ENCODE measurements at places on chromosomes 12 and 14.
A peak's percentile ranks its signal among the peaks of the same experiment; 100 is the strongest.

GRCh38 chr12:68121143-68121542 lies 38.4 kb downstream of the IFNG start:
- H3K4me3 ChIP-seq: no peak overlapping the region
- H3K36me3 ChIP-seq: no peaks in the 10 kb centered on the region
- H3K27me3 ChIP-seq: no peaks in the 10 kb centered on the region
- H3K27ac ChIP-seq: no peak overlapping the region
- DNase-seq: no peak

DNA sequence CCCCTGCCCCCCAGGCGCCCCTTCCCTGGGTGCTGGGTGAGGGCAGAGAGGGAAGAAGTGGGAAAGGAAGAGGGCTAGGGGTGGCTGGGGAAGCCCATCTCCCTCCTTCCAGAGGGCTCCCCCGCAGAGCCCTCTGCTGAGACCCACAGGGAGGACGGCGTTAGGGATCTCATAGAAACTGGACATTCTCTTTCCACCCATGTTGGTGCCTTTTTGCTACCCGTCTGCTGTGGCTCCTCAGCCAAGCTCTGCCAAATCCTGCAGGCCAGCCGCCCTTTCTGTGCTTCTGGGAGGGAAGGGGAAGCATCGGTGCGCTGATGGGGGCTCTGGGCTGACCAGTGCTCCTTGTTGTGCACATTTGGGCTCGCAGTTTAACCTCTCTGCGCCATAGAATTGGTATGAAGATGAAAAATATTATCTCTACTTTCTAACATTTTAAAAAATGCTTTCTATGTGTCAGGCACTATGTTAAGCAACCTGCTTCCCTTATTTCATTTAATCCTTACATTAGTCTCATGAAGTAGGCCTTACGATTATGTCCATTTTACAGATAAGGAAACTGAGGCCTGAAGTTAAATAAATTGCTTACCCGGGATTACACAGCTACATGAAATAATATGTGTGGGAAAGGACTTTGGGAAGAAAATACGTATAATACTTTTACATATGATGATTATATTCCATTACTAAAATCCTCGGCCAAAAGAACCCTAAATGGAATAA lies 981 bp downstream of the SLC48A1 start:
- H3K27ac ChIP-seq: peak overlapping the region; percentile 88
- DNase-seq: no peak
- no peaks in the 10 kb centered on the region for H3K27me3 ChIP-seq
- H3K4me3 ChIP-seq: peak overlapping the region; percentile 90
- no peaks in the 10 kb centered on the region for H3K36me3 ChIP-seq

- no peaks in the 10 kb centered on the region for H3K36me3 ChIP-seq
- DNase-seq: no peak
- H3K4me3 ChIP-seq: peak overlapping the region; percentile 74
- H3K4me1 ChIP-seq: peaks cover 14% of the 10 kb centered on the region
- peak overlapping the region; percentile 98 for H3K27ac ChIP-seq
Observed at GRCh38 chr12:110279566-110280375, 1.3 kb upstream of the ATP2A2 start.

DNA sequence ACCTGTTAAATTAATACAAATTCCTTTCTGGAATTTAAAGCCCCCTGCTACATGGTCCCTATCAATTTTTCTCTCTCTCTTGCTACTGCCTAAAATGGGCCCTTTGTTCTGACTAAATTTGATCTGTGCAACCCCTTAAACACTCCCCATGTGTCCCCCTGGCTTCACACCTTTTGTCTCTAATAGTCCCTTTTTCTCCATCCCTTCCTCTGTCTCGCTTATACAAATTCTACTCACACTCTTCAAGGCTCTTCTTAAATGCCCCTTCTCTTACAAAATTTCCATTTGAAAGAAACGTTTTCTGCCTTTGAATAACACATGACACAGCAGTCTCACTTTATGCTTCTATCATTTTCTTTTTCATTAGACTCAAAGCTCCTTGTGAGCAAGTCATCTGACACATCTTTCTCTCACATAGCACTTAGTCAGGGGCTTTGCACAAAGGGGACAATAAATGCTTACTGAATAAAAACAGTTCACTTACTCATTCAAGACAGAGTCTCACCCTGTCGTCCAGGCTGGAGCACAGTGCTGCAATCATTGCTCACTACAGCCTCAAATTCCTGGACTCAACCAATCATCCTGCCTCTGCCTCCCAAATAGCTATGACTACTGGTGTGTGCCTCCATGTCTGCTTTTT lies 41.5 kb upstream of the NR2C1 start:
- DNase-seq: no peak
- H3K4me3 ChIP-seq: no peak overlapping the region
- no peaks in the 10 kb centered on the region for H3K4me1 ChIP-seq
- no peak overlapping the region for H3K27ac ChIP-seq
- peaks cover 32% of the 10 kb centered on the region for H3K36me3 ChIP-seq

DNA sequence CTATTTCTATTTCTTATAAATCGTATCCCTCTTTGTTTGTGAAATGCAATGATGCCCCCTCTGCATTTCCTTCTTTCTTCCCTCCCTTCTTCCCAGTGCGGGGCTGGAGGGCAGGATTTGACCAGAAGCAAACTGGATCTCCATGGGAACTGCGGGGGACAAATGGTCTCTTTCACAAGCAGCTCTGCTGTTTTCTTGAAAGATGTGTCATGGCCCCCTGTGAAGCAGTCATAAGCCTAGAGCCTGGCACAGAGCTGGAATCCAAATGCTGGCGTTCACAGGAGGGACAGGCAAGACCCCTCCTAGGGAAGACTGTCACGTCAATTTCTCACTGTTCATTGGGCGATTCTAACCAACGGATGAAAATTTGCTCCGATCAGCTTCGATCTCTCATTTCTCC lies 203.5 kb upstream of the NOS1 start:
- no peaks in the 10 kb centered on the region for H3K27me3 ChIP-seq
- H3K4me1 ChIP-seq: no peaks in the 10 kb centered on the region
- DNase-seq: no peak
- no peaks in the 10 kb centered on the region for H3K36me3 ChIP-seq

DNA sequence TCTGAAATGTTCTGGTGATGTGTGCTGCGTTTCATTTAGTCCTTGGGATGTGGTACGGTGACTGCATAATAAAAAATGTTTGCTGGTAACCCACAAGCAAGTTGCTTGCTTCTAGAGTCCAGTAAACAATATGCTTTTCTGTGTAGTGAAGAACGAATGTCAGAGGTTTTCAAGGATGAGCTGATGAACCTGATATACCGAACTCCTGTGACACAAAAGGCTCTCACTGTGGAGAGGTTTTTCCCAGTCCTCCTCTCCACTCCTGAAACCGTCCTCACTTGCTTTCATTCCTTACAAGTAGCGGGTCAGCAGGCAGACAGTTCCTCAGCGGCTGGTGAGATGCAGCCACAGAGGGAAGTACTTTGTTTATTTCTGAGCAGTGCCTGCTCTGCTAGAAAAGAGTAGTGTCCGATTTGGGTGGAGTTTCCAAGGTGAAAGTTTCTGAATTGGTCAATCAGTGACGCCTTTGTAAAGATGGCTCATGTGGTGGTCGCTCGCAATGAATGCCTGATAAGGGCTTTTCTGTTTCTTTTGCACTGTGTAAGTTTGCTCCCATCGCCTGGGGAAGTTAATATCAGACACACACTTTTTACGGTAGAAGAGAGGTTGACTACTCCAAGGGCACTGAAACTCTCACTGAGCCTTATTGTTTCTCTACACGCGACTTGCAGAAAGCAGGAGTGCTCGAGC lies 3.0 kb downstream of the ETV6 start:
- H3K4me3 ChIP-seq: peak overlapping the region; percentile 74
- peak overlapping the region; percentile 41 for H3K27ac ChIP-seq
- H3K36me3 ChIP-seq: no peaks in the 10 kb centered on the region
- H3K27me3 ChIP-seq: no peaks in the 10 kb centered on the region

DNA sequence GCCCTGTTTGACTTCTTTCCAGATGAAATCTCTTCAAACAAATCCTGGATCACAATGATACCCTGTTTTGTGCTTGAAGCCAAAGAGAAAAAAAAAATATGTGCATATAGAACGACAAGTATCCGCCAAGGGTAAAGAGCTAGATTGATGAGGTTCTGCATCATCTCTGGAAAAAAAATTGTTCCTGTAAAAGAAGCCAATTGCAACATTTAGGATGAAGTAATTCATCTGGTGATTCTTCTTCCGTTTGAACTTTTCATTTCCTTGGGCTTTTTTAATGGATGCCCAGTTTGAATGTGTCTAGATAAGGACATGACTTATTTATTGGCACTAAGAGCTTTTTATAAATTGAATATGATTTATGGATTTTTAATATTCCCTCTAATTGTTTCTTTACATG lies 38.1 kb upstream of the NPAS3 start:
- no peak overlapping the region for H3K27ac ChIP-seq
- no peaks in the 10 kb centered on the region for H3K27me3 ChIP-seq
- H3K4me1 ChIP-seq: no peaks in the 10 kb centered on the region
- no peak overlapping the region for H3K4me3 ChIP-seq
- no peak for DNase-seq

- no peaks in the 10 kb centered on the region for H3K27me3 ChIP-seq
- no peaks in the 10 kb centered on the region for H3K36me3 ChIP-seq
- H3K4me1 ChIP-seq: no peaks in the 10 kb centered on the region
- peak overlapping the region; percentile 66 for H3K27ac ChIP-seq
- DNase-seq: peak; percentile 66
Observed at GRCh38 chr12:12441843-12442461, 85.1 kb downstream of the BORCS5 start.

DNA sequence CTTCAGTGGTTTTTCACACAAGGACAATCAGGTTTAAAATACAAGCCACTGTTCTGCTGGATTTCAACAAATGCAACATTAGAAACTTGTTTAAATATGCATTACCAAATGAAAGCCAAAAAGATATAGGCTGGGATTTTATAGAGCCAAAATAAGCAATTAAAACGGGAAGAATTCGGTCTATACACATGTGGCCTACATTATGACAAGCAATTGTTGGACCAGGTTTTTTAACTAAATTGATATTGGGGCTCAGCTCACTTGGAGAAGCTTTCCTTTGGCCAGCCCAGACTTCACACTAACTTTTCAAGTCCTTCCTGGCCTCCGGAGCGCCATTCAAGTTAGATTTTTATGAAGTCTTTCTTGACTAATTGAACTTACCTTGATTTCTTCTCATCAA lies 16.9 kb upstream of the PDE3A start:
- no peaks in the 10 kb centered on the region for H3K4me1 ChIP-seq
- no peaks in the 10 kb centered on the region for H3K27me3 ChIP-seq
- DNase-seq: no peak
- H3K27ac ChIP-seq: no peak overlapping the region
- no peak overlapping the region for H3K4me3 ChIP-seq
- H3K36me3 ChIP-seq: no peaks in the 10 kb centered on the region

- DNase-seq: no peak
- no peaks in the 10 kb centered on the region for H3K36me3 ChIP-seq
- no peaks in the 10 kb centered on the region for H3K27me3 ChIP-seq
- H3K4me1 ChIP-seq: no peaks in the 10 kb centered on the region
- no peak overlapping the region for H3K27ac ChIP-seq
Observed at GRCh38 chr12:45336331-45336730, 120.4 kb downstream of the ANO6 start.

DNA sequence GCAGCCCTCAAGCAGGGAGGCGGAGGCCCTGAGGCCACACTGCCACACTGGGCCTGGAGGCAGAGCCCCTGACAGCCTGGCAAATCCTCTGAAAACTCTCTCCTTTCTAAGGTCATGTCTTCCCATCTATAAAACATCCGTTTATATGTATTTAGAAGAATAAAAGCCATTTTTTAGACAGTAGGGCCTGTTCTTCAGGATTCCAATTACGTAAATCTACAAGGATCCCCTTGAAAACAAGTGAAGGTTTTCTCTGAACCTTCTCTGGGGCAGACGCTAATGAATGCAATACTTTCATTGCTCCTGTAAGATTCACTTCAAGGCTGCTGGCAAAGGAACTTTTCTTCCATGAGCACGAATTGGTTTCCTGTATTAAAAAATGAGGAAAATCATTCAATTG lies 12.8 kb downstream of the EIF2B2 start:
- H3K27me3 ChIP-seq: no peaks in the 10 kb centered on the region
- no peak overlapping the region for H3K4me3 ChIP-seq
- no peak overlapping the region for H3K27ac ChIP-seq
- H3K4me1 ChIP-seq: no peaks in the 10 kb centered on the region
- peaks cover 61% of the 10 kb centered on the region for H3K36me3 ChIP-seq
- DNase-seq: no peak

GRCh38 chr12:38142974-38143373 lies 173.6 kb upstream of the ALG10B start:
- H3K4me1 ChIP-seq: no peaks in the 10 kb centered on the region
- no peaks in the 10 kb centered on the region for H3K27me3 ChIP-seq
- no peak overlapping the region for H3K4me3 ChIP-seq
- H3K36me3 ChIP-seq: no peaks in the 10 kb centered on the region
- H3K27ac ChIP-seq: no peak overlapping the region
- no peak for DNase-seq

DNA sequence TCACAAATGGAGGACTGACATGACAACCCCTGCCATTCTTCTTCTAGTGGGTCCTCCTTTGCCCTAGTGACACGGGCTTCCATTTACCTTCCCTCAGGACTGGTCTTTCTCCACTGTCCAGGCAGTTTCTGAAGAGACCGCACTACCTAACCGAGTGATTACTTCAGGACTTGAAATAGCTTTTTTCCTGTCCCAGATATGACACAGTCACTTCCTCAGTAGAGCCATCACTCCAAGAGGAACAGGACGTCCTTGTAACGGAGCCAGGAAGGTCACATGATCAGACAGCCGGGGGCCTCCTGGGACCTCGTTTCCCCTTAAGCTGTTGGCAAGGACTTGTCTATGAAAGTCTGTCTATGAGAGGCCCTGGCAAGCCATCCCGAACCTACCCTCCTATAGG lies 62.3 kb downstream of the FOS start:
- peak; percentile 87 for DNase-seq
- no peaks in the 10 kb centered on the region for H3K36me3 ChIP-seq
- no peak overlapping the region for H3K4me3 ChIP-seq
- H3K27me3 ChIP-seq: no peaks in the 10 kb centered on the region
- no peaks in the 10 kb centered on the region for H3K4me1 ChIP-seq

DNA sequence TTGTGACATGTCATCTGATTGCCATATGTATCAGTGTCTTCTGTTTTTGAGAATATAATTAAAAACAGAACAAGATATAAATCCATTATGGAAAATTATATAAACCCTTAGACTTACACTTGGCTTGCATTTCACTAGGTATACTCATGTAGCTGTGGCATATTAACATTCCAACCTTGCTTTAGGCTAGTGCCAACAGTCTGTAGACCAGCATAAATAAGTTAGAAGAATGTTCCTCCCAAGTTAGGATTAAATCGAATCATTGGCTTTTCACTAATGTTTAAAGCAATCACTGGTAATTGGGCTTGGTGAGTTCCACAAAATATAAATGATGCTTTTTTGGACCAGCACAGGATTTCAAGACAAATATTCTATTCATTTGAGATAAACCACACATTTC lies 103.0 kb downstream of the LIN7A start:
- no peaks in the 10 kb centered on the region for H3K36me3 ChIP-seq
- H3K27ac ChIP-seq: no peak overlapping the region
- H3K4me3 ChIP-seq: no peak overlapping the region

- no peaks in the 10 kb centered on the region for H3K36me3 ChIP-seq
- no peaks in the 10 kb centered on the region for H3K4me1 ChIP-seq
- no peak overlapping the region for H3K27ac ChIP-seq
- H3K27me3 ChIP-seq: no peaks in the 10 kb centered on the region
- DNase-seq: no peak
- H3K4me3 ChIP-seq: no peak overlapping the region
Observed at GRCh38 chr12:30088259-30088995, 304.7 kb upstream of the TMTC1 start.

Measured in Peyer's patch (tissue), 4 donors.